ENCODE measurements at places on chromosomes 7 and 10. TPM values are rescaled to one million over a fixed set of nuclear protein-coding genes. Genes with fewer than 3 reads are reported as not detected.

GRCh38 chr10:18235477-18235876 is 95.3 kb downstream of the CACNB2 start:
- DNase-seq, result no peak

DNA sequence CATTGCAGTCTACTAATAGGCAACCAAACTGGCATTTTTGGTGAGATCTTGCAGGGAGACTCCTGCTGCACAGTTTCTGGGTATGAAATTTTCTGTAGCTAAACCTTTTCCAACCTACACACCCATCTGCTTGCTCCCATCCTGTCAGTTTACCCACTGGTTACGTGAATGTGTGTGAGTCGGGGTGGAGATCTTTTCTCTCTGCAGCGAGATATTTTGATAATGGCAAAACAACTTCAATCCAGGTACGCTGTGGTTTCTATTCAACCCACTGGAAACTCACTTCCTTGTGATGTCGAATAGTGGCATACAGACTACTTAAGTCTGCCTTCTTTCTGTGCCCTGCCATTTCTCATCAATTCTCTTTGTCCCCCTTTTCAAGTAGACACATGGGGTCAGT is 4.5 kb downstream of the PLEKHA1 start:
- DNase-seq, result no peak

DNA sequence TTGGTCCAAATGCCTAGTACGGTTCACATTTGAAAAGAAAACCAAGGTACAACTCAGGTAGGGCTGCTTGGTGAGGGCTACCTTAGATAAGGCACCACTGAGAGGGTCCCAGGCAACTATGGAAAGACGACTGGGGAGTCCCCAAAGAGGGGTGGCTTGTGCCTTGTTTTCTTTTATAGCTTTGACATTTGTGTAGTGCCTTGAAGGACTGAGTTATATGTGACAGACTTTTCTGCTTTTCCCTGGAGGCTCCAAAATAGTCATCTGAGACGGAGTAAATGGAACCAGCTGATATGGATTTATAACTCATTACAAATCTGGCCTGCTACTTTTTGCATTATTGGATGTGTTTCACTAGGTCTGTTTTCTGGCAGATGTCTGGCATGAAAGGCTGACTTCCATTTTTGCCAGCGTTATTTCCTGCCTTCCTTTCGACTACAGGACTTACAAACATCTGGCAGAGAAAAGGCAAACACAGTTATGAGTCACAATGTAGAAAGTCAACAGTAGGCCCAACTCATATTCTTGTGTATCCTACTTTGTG is 88.2 kb upstream of the IMMP2L start:
- peak; percentile 13 for DNase-seq

Gene OPALIN
- not detected for total RNA-seq
